ENCODE measurements at places on chromosomes 5 and 9. TPM values are rescaled to one million over a fixed set of nuclear protein-coding genes. Genes with fewer than 3 reads are reported as not detected.
A peak's percentile ranks its signal among the peaks of the same experiment; 100 is the strongest.

Gene PLAA
- total RNA-seq, result 20.9 TPM

- H3K27me3 ChIP-seq, result no peaks in the 10 kb centered on the region
- peaks cover 22% of the 10 kb centered on the region for H3K4me1 ChIP-seq
- H3K4me3 ChIP-seq, result no peak overlapping the region
- DNase-seq, result no peak
These were observed 32.1 kb upstream of the IL6ST start for GRCh38 chr5:56026863-56027300.

- no peaks in the 10 kb centered on the region for H3K36me3 ChIP-seq
- no peaks in the 10 kb centered on the region for H3K27me3 ChIP-seq
These were observed 714 bp downstream of the SEC24A start for GRCh38 chr5:134649163-134649835.

- no peak overlapping the region for H3K4me3 ChIP-seq
- DNase-seq, result no peak
- no peak overlapping the region for H3K27ac ChIP-seq
- no peaks in the 10 kb centered on the region for H3K27me3 ChIP-seq
- no peaks in the 10 kb centered on the region for H3K4me1 ChIP-seq
These were observed 83.0 kb downstream of the SMC2 start for GRCh38 chr9:104177003-104177611.

DNA sequence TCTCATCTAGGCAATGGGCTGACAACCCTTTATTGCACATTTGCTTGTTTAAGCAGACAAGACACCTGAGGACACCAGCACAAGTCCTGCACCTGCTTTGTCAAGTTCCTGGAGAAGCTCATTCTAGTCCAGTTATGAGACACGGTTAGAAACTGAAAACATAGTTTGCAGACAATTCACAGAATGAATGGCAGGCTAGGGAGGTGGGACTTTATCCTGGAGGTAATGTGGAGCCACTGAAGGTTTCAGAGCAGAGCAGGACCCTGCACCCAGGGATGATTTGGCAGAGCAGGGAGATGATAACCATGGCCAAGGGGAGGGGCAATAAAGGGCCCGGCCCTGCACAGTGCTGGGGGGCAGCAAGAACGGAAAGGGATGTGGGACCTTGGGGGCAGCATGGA, 50.7 kb upstream of the SLC25A51 start:
- no peaks in the 10 kb centered on the region for H3K36me3 ChIP-seq
- no peak for DNase-seq
- no peak overlapping the region for H3K4me3 ChIP-seq
- H3K27ac ChIP-seq, result no peak overlapping the region
- H3K4me1 ChIP-seq, result no peaks in the 10 kb centered on the region

DNA sequence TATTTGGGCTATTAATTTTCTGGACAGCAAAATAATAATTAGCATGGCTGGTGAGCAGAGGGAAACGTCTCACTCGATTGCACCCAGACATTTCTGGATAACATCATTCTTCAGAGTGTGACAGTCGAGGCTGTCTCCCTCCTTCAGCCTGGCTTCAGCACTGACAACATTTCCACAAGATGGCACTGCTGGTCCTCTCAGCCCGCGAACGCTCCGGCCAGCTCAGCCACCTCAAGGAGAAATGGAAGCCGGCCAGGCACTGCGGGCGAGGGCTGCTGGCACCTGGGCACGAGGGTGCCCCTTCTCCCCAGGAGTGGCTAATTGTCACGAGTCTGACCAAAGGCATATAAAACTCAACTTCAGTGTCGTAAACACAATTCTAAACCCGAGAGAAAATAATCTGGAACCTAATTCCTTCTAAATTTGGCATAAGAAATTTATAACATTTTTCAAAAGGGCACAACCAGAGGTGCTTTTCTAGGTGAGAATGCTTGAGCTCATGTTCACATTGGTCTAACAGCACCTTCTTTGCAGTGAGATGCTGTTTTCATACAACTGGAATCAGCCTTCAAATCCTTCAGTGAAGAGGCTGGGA, 65.9 kb downstream of the DAP start:
- H3K4me3 ChIP-seq, result no peak overlapping the region
- DNase-seq, result peak; percentile 86
- no peaks in the 10 kb centered on the region for H3K27me3 ChIP-seq

GRCh38 chr9:21853414-21853813, 51.0 kb downstream of the MTAP start:
- DNase-seq, result no peak
- no peaks in the 10 kb centered on the region for H3K27me3 ChIP-seq
- no peak overlapping the region for H3K27ac ChIP-seq
- H3K36me3 ChIP-seq, result peaks cover 33% of the 10 kb centered on the region
- no peaks in the 10 kb centered on the region for H3K4me1 ChIP-seq

- no peaks in the 10 kb centered on the region for H3K27me3 ChIP-seq
- no peaks in the 10 kb centered on the region for H3K36me3 ChIP-seq
- no peaks in the 10 kb centered on the region for H3K4me1 ChIP-seq
These were observed 90.9 kb upstream of the MINAR2 start for GRCh38 chr5:129656952-129657351.

- no peak overlapping the region for H3K4me3 ChIP-seq
- H3K27ac ChIP-seq, result no peak overlapping the region
- H3K36me3 ChIP-seq, result no peaks in the 10 kb centered on the region
- H3K4me1 ChIP-seq, result no peaks in the 10 kb centered on the region
These were observed 507.7 kb downstream of the CCDC171 start for GRCh38 chr9:16060436-16061129.

DNA sequence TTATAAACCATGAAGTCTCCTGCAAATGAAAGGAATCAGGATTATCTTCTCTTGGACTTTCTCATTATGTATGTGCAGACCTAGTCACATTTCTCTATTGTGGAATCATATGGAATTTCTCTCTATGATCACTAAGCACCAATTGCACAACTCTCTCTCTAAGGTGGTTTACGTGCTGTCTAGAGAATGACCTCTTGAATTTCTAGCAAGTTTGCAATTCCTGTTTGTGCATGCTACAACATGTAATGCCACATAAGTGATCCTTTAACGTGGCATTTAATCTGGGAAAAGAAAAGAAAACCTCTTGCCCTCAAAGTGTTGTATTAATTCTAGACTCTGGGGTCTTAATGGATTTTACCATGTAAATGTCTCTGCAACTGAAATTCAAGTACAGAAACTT, 5.0 kb upstream of the PPP2R2B start:
- H3K36me3 ChIP-seq, result no peaks in the 10 kb centered on the region
- no peak overlapping the region for H3K4me3 ChIP-seq
- no peak for DNase-seq
- peaks cover 9% of the 10 kb centered on the region for H3K27me3 ChIP-seq
- H3K27ac ChIP-seq, result no peak overlapping the region

Gene HMHB1
- total RNA-seq, result not detected

GRCh38 chr9:133990366-133991213, 1.5 kb downstream of the VAV2 start:
- peaks cover 54% of the 10 kb centered on the region for H3K4me1 ChIP-seq
- DNase-seq, result peak; percentile 74
- H3K4me3 ChIP-seq, result peak overlapping the region; percentile 68

GRCh38 chr9:91247278-91247677, 114.4 kb downstream of the AUH start:
- no peak overlapping the region for H3K27ac ChIP-seq
- H3K4me3 ChIP-seq, result no peak overlapping the region
- H3K27me3 ChIP-seq, result no peaks in the 10 kb centered on the region
- DNase-seq, result no peak
- H3K4me1 ChIP-seq, result peaks cover 3% of the 10 kb centered on the region

DNA sequence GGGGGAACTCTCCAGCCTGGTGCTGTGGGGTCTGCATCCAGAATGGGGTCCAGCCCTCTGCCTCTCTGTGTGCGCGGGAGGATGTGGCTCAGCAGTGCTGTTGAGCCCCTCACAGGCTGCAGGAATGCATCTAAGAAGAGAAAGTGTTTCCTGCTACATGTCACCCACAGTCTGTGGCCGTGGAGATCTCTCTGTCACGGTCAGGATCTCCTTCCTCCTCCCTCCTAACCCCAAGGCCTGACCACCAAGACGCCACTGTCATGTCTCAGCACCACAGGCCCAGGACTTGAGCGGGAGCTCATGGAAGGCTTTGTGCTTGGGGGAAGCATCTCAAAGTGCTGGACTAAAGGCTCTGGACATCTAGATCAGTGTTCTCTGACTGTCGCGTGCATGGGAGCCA, 90.1 kb downstream of the SREK1 start:
- no peaks in the 10 kb centered on the region for H3K27me3 ChIP-seq
- no peak overlapping the region for H3K4me3 ChIP-seq
- H3K4me1 ChIP-seq, result no peaks in the 10 kb centered on the region
- no peak overlapping the region for H3K27ac ChIP-seq

- no peaks in the 10 kb centered on the region for H3K36me3 ChIP-seq
- no peaks in the 10 kb centered on the region for H3K27me3 ChIP-seq
- no peak for DNase-seq
- H3K4me3 ChIP-seq, result no peak overlapping the region
- no peak overlapping the region for H3K27ac ChIP-seq
These were observed 220.6 kb downstream of the MELK start for GRCh38 chr9:36793277-36793676.

DNA sequence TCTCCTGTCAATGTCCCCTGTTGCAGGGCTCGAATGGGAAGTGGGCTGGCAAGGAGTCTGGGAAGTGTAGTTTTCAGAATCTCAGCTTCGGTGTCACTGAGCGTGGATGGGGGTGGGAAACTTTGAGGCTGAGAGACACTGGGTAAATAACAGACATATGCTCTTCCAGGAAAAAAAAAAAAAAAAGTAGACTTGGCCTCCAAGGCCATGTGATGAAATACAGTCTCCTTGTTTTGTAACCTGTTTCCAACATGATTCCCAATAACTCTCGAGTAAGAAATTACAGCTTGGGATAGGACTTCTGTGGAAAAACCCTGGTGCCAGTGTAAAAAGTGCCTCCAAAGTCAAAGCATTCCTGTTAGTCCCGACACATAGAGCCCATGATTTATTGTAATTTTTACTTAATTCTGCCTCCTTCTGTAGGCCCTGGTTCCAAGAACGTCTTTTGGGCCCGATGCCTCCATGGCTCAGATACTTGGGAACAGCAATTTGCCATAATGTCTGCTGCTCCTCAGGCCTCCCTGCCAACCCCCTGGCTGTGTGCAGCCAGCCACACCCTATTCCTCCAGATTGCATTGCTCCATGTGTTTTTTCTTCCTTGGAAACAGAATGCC, 119.5 kb upstream of the TNC start:
- no peak overlapping the region for H3K27ac ChIP-seq
- no peak overlapping the region for H3K4me3 ChIP-seq
- no peaks in the 10 kb centered on the region for H3K27me3 ChIP-seq
- H3K36me3 ChIP-seq, result no peaks in the 10 kb centered on the region

DNA sequence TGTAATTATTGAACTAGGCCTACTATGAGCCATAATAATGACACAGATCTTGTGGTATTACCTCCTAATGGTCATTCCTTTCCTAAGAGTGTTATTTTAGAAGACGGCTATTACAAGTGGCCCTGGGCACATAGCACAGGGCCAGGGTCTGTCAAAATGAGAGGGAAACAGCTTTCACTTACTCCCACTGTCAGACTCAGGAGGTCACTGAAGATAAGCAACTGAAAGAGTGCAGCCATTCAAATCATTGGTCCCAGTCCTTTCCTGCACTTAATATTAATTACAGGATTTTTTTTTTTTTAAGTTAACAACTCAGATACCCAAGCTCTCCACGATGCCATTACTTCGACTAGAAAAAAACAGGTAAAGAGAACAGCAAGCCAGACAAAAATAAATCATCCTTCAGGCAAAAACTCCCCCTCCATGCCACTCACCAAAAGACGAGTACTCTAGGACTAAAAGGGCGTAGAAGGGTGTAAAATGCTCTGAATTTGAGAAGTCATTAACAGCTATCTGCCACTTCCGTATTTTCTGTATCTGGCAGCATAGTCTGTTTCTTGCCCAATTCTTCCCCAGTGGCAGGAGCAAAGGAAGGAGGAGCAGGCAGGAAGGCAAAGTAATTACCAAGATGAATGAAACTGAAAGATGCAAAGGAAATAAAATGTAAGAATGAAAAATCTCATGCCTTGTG, 87.4 kb downstream of the ZNF608 start:
- no peaks in the 10 kb centered on the region for H3K27me3 ChIP-seq
- H3K4me1 ChIP-seq, result peaks cover 45% of the 10 kb centered on the region
- H3K27ac ChIP-seq, result no peak overlapping the region

GRCh38 chr5:15966651-15967050, 212.9 kb downstream of the MARCHF11 start:
- H3K4me3 ChIP-seq, result no peak overlapping the region
- no peaks in the 10 kb centered on the region for H3K27me3 ChIP-seq
- no peak overlapping the region for H3K27ac ChIP-seq
- no peak for DNase-seq
- H3K4me1 ChIP-seq, result no peaks in the 10 kb centered on the region

Gene IL7R
- total RNA-seq, result 154 TPM

Gene ATP10B
- not detected for total RNA-seq

Gene SLIT3
- 29.3 TPM for total RNA-seq

GRCh38 chr5:106675687-106676086, 995.0 kb downstream of the EFNA5 start:
- H3K36me3 ChIP-seq, result no peaks in the 10 kb centered on the region
- H3K4me1 ChIP-seq, result no peaks in the 10 kb centered on the region
- no peak overlapping the region for H3K27ac ChIP-seq
- no peak for DNase-seq
- H3K4me3 ChIP-seq, result no peak overlapping the region
- H3K27me3 ChIP-seq, result no peaks in the 10 kb centered on the region

DNA sequence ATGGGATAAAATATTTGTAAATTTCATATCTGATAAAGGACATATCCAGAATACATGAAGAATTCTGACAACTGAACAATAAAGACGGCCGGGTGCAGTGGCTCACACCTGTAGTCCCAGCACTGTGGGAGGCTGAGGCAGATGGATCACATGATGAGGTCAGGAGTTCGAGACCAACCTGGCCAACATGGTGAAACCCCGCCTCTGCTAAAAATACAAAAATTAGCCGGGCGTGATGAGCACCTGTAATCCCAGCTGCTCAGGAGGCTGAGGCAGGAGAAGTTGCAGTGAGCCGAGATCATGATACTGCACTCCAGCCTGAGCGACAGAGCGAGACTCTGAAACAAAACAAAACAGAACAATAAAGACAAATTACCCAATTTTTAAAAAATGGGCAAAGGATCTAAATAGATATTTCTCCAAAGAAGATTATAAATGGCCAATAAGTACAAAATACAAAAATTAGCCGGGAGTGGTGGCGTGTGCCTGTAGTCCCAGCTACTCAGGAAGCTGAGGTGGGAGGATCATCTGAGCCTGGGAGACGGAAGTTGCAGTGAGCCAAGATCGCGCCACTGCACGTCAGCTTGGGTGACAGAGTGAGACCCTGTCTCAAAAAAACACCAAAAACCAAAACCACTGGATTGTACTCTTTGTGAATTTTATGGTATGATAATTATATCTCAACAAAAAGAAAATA, 9.6 kb upstream of the NSD1 start:
- H3K27ac ChIP-seq, result peak overlapping the region; percentile 15
- no peaks in the 10 kb centered on the region for H3K27me3 ChIP-seq
- H3K36me3 ChIP-seq, result no peaks in the 10 kb centered on the region
- peak; percentile 75 for DNase-seq
- H3K4me1 ChIP-seq, result peaks cover 18% of the 10 kb centered on the region
- H3K4me3 ChIP-seq, result peak overlapping the region; percentile 4
